ENCODE measurements at places on chromosomes 1 and 21.
A peak's percentile ranks its signal among the peaks of the same experiment; 100 is the strongest.

DNA sequence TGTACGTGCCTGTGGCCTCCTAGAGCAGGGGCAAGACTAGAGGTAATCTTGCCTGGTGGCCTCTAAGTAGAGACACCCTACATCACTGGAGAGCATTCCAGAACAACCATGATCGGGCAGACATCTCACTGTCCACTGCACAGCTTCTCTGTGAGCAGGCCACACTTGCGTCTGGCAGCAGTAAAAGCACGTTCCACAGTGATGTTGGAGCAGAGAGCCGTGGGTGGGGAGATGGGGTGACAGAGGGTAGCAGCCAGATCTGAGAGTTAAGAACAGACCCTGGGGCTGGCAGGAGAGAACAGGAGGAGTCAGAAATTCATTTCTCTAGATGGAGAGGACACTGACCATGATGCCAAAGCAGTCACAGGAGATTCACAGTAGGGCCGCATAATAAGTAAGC lies 293.0 kb downstream of the HHAT start:
- DNase-seq, result no peak

- peak; percentile 44 for DNase-seq
These were observed 66.3 kb upstream of the PPP2R5A start for GRCh38 chr1:212218911-212219310.

- DNase-seq, result no peak
These were observed 33.8 kb downstream of the CCSAP start for GRCh38 chr1:229309074-229309473.

- DNase-seq, result no peak
These were observed 100.4 kb upstream of the POGK start for GRCh38 chr1:166738873-166739272.

GRCh38 chr21:41325138-41325912 lies 8.7 kb downstream of the FAM3B start:
- DNase-seq, result no peak

GRCh38 chr1:85884372-85885035 lies 176.3 kb upstream of the ZNHIT6 start:
- DNase-seq, result no peak

DNA sequence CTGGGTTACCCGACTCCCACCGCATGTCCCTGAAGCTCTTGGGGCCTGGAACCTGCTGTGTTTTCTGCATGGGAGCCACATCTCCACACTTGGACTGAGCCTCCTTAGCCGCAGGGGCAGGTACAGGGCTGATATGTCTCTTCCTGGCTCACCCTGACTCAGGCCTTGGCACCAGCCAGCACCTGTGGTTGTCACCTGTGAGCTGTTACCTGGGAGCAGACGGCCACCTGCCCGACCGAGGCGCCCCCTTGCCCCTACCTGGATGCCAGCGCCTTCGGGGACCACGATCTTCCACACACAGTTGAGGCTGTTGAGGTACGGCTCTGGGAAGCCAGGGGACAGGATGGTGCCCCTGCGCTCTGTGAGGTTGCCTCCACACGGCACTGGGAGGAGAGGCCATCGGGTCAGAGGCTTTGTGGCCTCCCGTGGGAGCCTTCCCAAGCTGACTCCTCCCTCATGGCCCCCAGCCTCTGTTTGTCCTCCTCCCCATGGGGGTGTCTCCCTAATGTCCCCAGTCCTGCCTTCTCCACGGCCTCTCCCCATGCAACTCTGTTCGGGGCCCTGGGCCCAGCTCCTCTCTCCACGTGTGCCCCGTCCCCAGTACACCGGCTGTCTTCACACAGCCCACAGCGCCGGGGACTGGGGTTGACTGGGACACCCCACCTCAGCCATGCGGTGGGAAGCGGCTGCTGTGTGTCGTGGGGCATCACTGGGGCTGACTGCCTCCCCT lies 152.0 kb downstream of the ZSCAN20 start:
- no peak for DNase-seq

DNA sequence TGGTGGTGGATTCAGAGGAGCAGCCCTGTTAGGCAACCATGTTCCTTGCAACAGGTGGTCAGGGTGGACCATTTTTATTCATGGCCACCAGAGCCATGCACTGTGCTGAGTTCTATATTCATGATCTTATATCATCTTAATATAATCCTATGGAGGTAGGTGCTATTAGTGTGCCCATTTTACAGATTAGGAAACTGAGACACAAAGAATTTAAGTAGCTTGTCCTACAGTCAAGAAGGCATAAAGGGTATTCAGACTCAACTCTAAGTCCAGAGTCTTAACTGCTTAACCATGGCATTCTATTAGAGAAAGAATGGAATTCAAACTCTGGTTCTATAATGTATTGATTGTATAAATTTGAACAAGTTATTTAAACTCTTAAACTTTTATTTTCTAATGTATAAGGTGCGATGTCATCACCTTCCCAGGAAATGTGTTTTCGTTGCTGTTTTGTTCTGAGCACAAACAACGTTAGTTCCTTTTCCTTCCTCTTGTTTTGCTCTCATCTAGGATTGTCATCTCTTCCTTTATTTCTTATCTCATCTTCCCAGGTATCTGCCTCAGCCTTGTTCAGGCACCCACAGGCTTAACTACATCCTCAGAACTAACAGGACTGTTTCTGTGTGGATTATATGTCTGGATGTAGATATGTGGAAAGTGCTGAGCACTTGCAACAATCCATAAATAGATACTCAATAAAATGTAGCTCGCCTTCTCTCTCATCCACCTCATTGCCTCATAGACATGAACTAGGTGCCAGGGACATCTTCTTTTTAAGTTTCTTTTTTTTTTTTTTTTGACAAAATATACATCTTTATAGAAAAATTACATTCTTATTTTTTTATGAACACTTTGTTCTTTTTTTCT lies 207.1 kb downstream of the NFIA start:
- no peak for DNase-seq

- DNase-seq, result no peak
These were observed 251.6 kb upstream of the FAM78B start for GRCh38 chr1:166418344-166418933.

DNA sequence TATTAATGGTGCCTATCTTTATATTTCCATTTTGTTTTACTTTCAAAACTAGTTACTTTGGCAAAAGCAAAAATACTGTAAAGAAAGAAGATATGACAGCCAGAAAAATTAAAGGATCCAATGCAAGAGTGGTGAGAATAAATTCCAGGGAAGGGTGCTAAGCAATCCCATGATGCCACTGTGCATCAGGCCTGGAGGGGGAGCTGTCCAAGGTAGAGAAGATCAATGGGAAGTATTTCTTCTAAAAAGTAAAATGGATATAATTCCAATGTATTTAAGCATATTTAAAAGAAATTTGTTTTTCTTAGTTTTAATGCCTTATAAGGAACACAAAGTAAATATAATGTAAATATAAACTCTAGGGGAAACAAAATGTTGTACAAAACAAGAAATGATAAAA lies 1382.2 kb upstream of the B3GALT2 start:
- no peak for DNase-seq

DNA sequence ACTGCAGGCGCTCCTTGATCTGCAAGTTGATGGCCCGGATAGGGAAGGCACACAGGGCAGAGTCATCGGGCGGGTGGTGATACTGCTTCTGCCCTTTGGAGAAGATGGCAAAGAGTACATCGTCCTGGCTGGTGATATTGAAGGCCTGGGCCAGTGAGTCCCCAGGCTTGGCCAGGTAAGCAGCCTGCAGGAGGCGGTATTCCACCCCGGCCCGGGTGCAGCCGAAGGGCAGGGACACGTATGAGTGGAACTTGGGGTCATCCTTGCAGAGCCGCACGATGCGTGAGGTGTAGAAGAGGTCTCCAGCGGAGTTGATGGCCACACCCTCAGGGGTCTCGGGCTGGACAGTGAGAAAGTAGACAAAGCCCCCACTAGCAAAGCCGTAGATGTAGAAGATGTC lies 27.4 kb downstream of the PLXNA2 start:
- no peak for DNase-seq

DNA sequence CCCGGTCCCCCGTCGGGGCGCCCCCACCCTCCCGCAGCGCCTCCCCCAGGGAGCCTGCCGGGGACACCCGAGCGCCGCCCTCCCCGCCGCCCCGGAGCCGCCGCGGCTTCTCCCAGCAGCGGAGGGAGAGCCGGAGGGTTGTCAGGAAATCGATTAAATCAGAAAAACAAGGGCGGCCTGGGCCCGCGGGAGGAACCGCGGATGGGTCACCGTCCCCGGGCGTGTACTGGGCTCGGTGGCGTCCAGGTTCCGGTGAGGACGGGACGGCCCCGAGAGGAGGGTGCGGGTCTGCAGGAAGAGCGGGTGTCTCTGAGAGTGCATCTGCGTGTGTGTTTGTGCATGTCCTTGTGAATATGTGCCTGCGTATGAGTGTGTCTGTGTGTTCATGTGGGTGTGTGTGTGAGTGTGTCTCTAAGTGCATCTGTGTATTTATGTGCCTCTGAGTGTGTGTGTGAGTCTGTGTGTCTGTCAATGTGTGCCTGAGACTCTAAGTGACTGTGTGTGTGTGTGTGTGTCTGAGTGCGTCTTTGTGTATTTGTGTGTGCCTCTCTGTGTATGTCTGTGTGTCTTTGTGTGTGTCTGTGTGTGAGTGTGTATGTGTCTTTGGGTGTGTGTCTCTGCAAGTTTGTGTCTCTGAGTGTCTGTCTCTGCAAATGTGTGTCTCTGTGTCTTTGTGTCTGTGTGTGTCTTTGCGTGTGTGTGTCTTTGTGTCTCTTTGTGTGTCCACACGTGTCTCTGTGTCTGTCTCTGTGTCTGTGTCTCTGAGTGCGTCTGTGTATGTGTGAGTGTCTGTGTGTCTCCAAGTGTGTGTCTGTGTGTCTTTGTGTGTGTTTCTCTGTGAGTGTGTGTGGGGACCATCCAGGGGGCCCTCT lies 1.1 kb downstream of the SPSB1 start:
- DNase-seq, result no peak

GRCh38 chr1:61645476-61645875 lies 79.5 kb downstream of the TM2D1 start:
- no peak for DNase-seq

GRCh38 chr1:199688133-199688676 lies 339.3 kb upstream of the NR5A2 start:
- DNase-seq, result no peak

DNA sequence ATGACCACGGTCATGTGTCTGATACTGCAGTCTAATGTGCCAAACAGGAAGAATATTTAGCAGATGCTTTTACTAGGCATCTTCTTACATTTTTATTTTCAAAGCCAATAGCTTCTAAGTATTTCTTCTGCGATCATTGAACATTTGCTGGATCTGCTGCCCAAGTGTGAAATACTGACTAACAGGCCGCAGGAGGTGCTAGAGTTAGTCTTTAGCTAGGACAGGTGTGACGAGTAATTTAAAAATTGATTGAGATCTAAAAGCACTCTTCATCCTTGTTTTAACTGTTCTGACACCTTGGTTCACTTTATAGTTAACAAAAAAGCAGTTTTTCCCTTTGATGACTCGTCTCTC lies 748 bp upstream of the FAM78B start:
- DNase-seq, result no peak

GRCh38 chr1:193143285-193143684 lies 21.5 kb downstream of the CDC73 start:
- no peak for DNase-seq

GRCh38 chr21:23578027-23578426 lies 2029.3 kb downstream of the MRPL39 start:
- DNase-seq, result no peak

GRCh38 chr1:87706203-87706602 lies 377.5 kb downstream of the LMO4 start:
- DNase-seq, result no peak

DNA sequence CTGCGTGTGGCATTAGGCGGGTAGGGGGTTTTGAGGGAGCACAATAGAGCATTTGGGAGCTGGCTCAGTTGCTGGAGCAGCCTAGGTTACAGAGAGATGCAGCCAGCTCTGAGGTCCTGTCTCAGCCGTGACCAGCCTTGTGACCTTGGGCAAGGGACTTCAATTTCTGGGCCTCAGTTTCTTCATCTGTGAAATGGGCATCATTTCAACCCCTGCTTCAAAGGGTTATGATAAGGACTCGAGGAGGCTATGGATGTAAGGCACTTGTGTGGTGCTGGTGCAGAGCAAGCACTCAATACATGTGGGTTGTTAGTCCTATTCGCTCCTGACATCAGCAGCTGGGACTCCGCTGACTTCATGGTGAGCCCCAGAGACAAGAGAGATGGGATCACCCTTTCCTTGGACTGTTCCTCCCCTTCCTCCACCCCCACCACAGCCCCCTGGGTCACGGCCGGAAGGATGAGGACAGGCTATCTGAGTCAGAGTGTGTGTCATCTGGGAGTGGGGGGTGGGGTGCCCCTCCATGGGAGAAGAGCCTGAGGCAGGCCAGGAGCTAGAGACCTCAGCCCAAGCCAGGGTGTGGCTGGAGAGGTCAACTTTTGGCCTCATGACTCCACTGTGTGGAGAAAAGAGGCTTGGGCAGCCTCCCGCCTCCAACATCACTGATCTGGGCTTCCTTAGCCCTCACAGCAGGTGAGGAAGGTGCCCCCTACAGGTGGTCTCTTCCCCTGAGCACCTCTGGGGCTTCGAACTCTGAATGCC lies 71.4 kb upstream of the ZBTB40 start:
- DNase-seq, result no peak

DNA sequence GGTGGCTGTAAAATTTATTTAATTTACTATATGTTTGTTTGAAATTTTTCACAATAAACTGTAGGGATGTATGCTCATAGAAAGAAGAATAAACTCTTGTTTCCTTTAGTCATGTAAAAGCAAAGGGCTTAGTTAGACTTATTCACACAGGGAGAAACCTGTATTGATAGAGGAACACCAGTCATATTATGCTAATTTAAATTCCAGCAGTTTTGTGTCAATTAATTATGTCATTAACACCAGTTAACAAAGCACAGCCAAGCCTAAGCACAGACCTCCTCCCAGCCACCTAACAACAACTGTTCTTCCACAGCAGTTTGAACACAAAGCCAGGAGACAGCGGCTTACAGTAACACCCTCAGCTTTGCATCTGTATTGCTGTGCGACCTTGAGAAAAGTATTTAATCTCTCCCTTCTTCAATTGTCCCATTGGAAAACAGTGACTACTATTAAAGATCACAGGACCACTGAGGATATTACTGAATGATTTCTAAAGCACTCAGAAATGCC lies 260.8 kb upstream of the RRP15 start:
- no peak for DNase-seq

- no peak for DNase-seq
These were observed 4.2 kb downstream of the FMOD start for GRCh38 chr1:203346769-203347102.

- DNase-seq, result no peak
These were observed 22.2 kb upstream of the CAPZB start for GRCh38 chr1:19507516-19507915.

DNA sequence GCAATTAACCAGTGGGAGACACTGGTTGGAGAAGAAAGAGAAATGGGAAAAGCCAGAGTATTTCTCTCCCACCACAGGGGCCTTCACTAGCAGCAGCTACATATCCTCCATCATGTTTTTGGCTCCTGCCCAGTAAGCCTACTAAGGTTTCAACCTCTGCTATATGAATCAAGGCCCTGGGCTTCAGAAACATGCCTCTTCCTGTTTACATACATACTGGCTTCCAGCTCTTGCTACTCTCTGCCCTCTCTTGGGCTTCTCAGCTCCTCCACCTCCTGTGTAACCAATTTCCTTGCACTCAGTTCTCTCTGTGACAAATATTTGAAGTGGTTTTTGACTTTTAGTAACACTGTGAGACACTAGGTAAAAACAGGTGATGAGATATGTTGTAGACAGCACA lies 80.8 kb downstream of the LRRC7 start:
- no peak for DNase-seq
